ENCODE measurements at places on chromosomes 3 and 15.

DNA sequence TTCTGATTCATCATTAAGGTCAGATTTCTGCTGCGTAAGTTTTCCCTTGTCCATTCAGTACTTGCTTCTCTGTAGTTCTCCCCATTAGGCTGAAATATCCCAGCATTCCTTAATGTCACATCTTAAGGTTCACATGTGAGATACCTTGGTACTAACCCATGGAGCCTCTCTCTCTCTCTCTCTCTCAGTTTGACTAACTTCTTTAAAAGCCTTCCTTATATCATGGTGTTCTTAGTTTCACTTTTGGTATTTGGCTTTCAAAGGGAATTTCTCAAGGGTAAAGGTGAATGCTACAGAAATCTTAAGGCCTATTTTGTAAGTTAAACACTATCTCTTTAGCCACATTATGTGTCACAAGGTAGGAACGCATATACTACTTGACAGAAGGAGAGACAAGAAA, 427.3 kb upstream of the ZNF717 start:
- DNase-seq: no peak

- no peak for DNase-seq
These were observed 253.1 kb upstream of the TRIM42 start for GRCh38 chr3:140424726-140425125.

GRCh38 chr15:31758126-31758525, 272.2 kb upstream of the CHRNA7 start:
- peak; percentile 28 for DNase-seq

GRCh38 chr3:107769882-107770281, 247.1 kb downstream of the BBX start:
- no peak for DNase-seq

DNA sequence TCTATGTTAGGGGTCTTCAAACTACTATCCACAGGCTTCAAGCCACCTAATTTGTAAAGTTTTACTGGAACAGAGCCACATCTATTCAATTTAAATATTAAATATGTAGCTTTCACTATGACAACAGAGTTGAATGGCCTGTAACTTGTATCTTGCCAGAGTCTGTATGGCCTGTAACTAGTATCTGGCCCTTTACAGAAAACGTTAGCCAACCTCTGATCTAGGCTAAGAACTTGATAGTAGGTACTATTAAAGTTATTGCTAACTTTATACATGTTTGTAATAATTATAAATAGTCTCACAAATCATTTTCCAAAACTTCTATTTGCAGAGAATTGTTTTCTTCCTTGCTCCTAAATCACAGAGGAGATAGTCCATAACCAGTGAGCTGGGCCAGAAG, 40.0 kb downstream of the ANKRD28 start:
- no peak for DNase-seq

GRCh38 chr15:100623301-100623700, 20.9 kb downstream of the ASB7 start:
- DNase-seq: no peak

GRCh38 chr15:97234851-97235610, 725.5 kb upstream of the ARRDC4 start:
- peak; percentile 12 for DNase-seq

DNA sequence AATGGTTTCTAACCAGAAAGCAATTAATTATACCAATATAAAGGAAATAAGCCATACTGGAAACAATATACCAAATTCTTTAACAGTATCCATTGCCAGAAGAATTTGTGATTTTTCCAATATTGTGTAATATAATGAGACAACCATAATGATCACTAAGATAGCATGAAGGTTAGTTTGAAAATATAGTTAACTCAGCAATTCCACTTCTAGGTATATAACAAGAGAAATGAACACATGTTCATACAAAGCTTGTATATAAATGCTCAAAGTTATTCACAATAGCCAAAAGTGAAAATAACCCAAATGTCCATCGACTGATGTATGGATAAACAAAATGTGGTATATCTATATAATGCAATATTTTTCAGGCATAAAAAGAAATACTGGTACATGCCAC, 369.1 kb downstream of the TBC1D5 start:
- no peak for DNase-seq

DNA sequence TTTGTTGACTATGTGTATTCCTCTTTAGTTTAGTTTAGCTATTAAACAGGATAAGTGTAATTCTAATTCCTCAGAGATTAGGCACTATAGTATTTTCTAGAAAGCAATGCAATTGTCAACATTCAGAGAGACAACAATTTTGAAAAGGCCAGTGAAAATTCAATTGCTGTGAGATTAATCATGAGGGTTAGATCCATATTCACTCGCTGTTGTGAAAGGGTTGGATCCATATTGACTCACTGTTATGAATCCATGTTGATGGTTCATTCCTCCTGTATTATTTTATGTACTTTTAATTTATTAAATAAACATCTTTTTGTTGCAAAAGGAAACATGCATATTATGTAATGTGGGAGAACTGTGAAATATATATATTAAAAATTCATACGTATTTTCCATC, 641 bp downstream of the TRAT1 start:
- DNase-seq: no peak

DNA sequence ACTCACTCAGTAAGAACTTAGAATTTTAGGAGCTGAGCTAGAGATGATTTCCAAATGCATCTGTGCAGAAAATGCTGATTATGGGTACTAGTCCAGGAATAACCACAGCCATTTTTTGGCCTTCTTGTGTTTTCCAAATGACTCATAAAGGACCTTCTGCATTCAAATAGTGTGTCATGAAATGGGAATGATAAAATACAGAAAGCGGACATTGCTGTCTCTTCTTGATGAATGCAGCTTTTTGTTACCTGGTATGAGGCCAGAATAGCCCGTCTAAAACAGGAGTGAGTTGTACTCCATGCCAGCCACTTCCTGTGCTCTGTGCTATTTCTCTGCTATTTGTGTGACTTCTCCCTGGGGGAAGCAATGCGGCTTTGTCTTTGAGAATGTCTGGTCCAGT, 20.5 kb upstream of the FRMD5 start:
- no peak for DNase-seq

GRCh38 chr3:165895919-165896318, 58.7 kb upstream of the BCHE start:
- no peak for DNase-seq

GRCh38 chr15:58171476-58172061, 33.4 kb downstream of the AQP9 start:
- no peak for DNase-seq

DNA sequence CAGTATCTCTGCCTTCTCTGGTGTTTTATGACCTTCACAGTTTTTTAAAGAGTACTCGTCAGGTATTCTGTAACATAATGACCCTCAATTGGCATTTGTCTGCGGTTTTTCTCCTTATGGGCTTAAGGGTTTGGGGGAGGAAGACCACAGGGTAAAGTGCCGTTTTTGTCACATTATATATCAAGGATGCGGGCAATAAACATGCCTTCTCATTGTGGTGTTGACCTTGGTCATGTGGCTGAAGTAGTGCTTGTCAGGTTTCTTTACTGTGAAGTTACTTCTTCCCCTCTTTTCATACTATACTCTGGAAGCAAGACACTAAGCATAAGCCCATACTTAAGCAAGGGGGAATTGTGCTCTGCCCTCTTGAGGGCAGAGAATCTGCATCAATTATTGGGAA, 16.6 kb downstream of the CAPN3 start:
- DNase-seq: no peak

- no peak for DNase-seq
These were observed 9.0 kb upstream of the PIK3R4 start for GRCh38 chr3:130755666-130756065.

DNA sequence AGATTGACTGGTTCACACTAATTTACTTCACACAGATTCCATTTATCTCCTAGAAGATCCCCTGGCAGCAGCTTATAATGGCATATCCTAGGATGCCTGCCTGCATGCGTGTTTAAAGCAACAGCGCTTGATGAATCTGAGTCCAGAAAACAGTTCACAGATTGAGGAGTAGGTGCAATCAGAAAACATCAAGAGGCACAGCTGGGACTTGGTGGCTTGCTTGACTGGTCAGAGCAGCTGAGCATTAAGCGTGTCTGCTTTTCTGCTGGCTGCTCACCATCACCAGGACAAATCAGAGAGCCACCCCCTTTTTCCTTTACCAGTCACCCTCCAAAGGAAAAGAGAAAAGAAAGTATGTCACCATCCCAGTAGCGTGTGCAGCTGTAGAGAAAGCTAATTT, 223.6 kb downstream of the WDR72 start:
- DNase-seq: peak; percentile 41

GRCh38 chr15:87805117-87805820, 451.3 kb downstream of the NTRK3 start:
- DNase-seq: no peak

DNA sequence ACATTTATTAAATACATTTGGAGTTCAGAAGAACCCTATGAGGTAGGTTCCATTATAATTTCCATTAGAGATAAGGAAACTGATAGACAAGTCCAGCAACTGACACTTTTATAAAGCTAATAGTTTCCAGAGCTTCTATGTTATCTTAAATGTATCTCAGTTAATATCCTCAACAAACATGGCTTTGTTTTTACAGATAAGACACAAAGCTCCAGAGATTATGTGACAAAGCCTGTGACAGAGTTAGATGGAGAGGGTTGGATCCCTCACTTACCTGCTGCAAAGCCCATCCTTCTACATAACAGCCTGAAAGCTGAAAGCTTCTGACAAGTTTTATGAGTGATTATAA, 473 bp upstream of the COMMD2 start:
- DNase-seq: no peak

GRCh38 chr3:44923632-44924456, 49.4 kb downstream of the TGM4 start:
- no peak for DNase-seq

Data from NCI-H460 (cell line).